ENCODE measurements at places on chromosomes 11 and 22.

GRCh38 chr11:59898650-59899049 lies 20.1 kb downstream of the OOSP3 start:
- no peak for DNase-seq

- peak; percentile 88 for DNase-seq
Observed at GRCh38 chr22:38181453-38182200, at the start of gene PLA2G6. PLA2G6 (minus strand) TSS chr22:38181830; CDS start chr22:38169426, 12,404 bp downstream.

GRCh38 chr11:133636711-133637355 lies 104.5 kb upstream of the OPCML start:
- no peak for DNase-seq

DNA sequence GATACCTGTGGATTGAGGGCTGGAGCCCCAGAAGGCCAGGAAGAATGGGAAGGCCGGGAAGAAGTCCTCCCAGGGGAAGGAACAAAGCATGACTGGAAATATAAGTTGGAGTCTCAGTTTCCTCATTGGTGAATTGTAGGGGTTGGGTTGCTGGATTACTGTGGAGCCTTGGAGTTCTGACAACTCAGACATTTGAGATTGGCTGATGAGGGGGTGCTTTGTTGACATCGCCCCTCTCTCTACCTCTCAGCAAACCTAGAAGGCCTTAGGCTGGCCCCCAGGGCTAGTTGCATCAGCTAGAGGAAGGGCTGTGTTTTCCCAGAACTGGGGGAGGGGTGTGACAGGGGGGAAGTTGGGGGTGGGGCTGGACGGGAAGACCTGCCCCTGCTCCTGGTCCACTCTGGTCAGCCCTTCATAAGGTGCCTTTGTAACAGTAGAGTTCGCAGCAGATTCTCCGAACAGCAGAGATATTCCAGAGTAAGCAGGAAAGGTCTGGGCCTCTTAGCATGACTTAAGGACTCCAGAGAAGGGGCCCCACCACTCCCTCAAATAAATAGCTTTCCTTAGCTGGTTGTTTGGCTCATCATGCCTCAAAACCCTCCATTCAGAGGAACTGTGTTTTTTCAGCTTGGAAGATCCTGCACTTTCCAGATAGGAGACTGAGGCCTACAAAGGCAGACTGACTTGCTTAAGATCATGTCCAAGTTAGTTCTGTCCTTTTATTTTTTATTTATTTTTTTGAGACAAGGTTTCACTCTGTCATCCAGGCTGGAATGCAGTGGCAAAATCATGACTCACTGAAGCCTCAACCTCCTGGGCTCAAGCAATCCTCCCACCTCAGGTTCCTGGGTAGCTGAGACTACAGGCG lies 12.5 kb upstream of the THRSP start:
- DNase-seq, result no peak

DNA sequence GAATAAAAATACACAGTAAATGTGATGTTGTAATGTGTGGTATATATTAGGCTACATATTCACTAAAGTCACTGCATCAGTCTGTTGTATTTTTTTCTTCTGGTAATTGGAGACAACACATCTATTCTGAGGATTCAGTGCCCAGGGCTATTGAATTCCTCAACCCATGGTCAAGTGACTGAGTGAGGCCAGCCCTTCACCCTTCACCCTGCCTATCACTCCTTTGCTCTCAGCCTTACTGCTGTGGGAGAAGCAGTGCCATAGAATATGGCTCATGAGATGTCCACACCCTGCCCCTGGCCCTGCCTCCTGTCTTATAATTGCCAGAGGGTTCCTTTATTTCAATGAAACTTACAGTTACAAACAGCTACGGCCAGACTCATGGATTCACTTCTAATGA lies 295.6 kb downstream of the NTM start:
- no peak for DNase-seq

DNA sequence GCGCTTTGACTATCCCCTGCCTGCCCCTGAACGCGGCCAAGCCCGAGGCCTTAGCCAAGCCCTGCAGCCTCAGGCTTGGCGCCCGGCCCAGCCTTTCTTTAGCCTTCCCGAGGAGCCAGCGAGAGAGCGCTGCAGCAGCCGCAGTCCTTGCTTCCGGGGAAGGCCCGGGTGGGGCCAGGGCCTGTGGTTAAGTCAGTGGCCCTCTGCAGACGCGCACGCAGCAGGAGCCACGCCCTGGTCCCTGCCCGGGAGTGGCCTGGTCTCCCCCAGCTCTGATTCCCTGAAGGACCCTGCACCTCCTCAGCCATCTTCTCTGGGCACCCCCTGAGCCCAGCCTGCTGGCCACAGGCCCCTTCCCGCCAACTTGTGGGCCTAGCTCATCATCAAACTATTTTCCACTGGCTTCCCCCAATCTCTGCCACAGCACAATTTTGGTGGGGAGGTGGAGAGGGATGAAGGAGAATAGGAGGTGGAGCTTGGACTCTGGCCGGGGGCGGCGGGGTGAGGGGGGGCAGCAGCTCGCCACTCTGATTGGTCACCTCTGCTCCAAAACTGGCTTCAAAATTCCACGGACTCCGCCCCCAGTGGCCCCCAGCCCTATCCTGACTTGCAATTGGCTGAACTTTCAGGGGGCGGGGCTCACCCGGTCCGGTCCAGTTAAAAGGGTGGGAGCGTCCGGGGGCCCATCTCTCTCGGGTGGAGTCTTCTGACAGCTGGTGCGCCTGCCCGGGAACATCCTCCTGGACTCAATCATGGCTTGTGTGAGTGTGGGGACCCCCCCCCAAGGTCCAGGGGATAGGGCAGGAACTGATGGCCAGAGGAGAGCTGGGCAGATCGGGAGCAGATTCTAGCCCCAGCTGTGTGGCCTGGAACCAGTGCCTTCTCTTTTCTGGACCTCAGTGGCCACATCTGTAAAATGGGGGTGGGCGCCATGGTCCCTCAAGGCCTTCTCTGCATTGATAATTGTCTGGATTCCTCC lies at the start of gene LGALS1:
LGALS1 (plus strand) TSS at position 686 of the 979 bp plus-strand sequence; CDS start at position 753, 67 bp downstream.
- no peak for DNase-seq

GRCh38 chr11:60130496-60130895 lies 42.0 kb downstream of the MS4A2 start:
- no peak for DNase-seq

DNA sequence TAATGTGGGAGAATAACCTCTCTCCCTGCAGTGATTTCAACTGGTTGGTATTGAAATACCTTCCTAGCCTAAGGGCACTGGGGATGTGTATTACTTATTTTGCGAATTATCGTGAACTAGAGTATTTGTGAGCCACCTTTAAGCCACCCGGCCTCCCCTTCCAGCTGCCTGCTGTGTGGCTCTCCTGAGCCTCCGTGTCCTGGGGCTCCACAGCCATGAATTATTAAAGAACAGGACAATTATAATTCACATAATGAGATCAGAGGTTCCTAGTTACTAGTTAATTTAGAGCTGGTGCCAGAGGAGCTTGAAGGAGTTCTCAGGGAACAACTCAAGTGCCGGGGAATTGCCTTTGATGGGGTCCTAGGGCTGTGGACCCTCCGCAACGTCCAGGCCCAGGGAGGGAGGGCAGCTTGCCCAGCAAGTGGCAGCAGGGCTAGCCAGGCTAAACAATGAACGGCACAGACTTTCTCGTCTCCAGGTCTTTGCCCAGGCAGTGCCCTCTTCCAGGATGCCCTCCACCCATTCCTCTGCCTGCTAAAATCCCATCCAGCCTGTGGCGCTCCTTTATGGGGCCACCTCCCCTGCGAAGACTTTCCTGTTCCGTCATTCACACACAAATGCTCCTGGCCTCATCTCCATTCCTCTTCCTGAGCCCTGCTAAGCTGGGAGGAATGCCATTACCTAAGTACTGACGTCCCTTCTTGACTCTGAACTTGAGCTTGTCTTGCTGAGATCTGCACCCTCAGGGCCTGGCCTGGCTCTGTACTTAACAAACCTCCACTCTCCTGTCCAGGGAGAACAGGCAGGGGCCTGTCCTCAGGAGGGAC lies 91.5 kb downstream of the RTL6 start:
- no peak for DNase-seq

DNA sequence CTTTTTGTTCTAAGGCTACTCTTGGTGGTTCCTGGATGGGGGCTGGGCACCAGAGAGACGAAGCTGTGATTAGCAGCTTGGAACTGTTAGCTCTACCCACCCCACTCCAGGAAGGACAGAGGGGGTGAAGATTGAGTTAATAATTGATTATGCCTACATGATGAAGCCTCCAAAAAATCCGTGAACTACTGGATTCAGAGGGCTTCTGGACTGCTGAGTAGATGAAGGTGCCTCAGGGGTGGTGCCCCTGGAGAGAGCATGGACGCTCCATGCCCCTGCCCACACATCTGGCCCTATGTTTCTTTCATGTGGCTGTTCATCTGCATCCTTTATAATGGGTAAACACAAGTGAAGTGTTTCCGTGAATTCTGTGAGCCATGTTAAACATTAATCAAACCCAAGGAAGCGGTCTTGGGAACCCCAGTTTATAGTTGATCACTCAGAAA lies 47.3 kb upstream of the CYP2D6 start:
- no peak for DNase-seq

DNA sequence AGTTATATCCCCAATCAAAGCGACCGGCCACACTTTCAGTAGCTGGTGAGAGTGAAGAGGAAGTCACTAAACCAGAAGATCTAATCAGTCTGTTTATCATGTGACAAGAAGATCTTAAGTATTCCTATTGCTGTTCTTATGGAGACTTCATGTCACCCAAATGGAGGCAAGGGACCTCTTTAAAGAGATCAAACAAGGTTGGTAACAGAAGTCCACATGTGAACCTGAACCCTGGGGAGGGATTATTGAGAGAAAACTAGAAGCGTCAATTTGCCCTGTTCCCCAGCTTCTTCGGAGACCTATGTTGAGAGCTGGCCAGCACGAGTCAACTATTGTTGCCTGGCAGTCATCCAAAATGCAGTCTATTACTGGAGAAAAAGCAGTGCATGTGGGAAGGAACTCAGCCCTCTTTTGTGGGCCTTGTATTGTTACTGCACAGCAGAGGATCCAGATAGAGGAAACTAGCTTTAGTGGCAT lies 76.9 kb upstream of the CTSC start:
- DNase-seq, result no peak

DNA sequence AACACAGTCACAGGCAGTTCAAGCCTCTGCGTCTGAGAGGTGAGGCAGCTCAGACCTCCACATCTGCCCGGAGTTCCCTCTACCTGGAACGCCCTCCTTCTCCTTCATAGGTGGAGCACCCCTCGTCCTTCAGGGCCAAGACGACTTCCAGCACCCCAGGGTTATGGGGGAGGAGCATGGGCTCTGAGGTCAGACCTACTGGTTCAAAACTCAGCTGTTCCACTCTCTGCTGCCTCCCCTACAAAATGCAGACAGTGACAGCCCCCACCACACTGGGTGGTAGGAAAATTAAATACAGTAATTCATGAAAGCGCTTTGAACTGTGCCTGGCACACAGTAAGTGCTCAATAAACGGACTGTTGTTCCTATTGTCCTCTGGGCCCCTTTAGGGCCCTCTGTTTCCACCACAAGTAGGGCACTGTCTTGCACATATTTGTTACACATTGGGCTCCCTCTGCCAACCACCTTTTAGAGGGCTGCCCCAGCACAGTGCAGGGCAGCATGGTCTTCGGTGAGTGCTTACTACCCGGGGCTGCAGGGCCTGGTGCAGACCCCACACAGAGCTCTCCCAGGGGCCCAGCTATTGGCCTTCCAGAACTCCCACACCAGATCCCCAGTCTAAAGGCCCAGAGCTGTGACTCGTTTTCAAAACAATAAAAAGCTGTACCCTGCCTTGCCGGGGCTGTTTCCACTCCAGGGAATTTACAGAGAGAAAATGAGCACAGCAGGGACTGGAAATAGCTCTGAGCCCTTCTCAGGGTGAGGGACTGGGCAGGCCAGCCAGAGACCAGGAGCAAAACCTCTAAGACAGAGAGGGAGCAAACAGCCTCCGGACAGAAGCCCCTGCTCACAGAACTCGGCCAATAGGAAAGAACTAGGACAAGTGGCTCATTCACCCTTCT lies 2.5 kb downstream of the TMEM184B start:
- no peak for DNase-seq

- DNase-seq, result no peak
Observed at GRCh38 chr11:84853841-84854497, 773.2 kb downstream of the DLG2 start.

GRCh38 chr22:48504519-48505140 lies 1323.0 kb downstream of the BRD1 start:
- no peak for DNase-seq

DNA sequence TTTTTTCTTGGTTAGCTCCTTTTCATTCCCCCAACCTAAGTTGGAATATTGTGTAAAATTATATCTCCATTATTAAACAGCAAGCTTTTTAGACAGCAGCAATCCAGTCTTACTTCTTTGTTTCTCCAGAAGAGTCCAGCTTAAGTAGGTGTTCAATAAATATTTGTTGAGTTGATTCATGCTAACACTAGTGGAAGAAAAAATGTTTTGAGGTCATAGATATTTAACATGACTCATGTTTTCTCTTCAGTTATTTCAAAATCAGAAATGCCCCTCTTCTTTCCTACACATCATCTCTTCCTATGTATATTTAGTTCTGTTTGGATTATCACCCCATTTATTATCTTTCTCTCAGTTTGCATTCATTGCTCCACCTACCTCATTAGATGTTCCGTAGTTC lies 20.3 kb downstream of the CCDC83 start:
- no peak for DNase-seq

- no peak for DNase-seq
Observed at GRCh38 chr22:41893591-41894375, 21.1 kb downstream of the SHISA8 start.

DNA sequence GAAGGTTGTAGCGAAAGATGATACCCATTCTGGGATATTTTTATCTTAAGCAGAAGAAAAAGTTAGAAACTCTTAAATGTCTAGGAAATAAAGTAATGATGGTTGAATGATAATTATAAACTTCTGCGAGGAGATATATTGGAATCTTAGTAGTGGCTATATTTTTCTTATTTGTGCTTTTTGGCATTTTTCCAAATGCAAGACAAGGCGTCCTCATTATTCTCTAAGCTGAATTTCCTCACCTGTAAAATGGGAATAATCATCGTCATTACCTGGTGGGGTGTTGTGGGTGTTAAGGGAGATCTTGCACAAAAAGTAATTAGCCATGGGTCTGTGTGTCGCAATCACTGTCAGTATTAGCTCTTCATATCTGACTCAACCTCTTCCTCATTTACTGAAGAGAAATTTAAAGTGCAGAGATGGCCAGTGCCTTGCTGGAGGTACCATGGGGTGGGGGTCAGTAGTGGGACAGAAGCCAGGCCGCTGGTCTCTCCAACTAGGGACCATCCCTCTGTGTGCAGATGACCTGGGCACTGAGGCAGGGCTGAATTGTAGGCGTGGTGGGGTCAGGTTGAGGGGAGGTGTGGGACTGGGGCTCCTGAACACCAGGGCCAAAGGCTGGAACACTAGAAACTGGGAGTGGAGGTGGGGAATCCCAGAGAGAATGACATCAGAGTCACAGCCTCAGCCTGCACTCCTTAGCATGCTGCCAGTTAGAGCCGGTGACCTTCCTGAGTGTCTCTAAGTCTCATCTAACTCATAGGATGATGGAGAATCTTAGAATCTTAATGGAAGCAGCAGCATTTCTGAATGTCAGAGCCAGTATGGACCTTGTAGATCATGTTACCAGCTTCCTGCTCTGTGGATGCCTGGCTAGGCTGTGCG lies 4.1 kb downstream of the PITPNM1 start:
- DNase-seq, result no peak
